ENCODE measurements at places on chromosomes 1 and 21.

- DNase-seq: no peak
Observed at GRCh38 chr1:215444715-215445414, 122.2 kb upstream of the KCTD3 start.

- DNase-seq: no peak
Observed at GRCh38 chr1:102466487-102466886, 469.8 kb upstream of the OLFM3 start.

GRCh38 chr1:201724766-201725118, 104.2 kb upstream of the IPO9 start:
- DNase-seq: peak; percentile 84

- DNase-seq: no peak
Observed at GRCh38 chr1:23427550-23427949, 3.0 kb upstream of the TCEA3 start.

GRCh38 chr1:31241321-31241720, 1.6 kb upstream of the NKAIN1 start:
- DNase-seq: no peak

GRCh38 chr21:24280596-24280995, 1326.7 kb downstream of the MRPL39 start:
- DNase-seq: no peak

DNA sequence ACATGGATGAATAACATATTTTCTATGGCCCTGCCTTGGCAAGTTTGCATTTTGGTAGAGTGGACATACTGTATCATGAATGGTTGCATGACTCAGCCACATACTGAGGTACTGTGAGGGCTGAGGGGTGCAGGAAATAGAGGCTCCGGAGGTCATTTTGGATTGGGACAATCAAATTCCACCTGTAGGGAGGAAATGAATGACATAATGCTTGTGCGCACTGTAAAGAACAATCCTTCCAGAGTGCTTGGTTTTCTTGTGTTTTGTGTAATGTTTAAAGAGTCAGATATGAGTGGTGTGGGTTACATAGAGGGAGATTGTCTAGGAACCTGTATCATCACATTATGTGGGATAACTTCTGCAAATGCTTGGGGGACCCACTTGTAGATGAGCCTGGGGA, 329.9 kb upstream of the PROX1 start:
- DNase-seq: no peak

DNA sequence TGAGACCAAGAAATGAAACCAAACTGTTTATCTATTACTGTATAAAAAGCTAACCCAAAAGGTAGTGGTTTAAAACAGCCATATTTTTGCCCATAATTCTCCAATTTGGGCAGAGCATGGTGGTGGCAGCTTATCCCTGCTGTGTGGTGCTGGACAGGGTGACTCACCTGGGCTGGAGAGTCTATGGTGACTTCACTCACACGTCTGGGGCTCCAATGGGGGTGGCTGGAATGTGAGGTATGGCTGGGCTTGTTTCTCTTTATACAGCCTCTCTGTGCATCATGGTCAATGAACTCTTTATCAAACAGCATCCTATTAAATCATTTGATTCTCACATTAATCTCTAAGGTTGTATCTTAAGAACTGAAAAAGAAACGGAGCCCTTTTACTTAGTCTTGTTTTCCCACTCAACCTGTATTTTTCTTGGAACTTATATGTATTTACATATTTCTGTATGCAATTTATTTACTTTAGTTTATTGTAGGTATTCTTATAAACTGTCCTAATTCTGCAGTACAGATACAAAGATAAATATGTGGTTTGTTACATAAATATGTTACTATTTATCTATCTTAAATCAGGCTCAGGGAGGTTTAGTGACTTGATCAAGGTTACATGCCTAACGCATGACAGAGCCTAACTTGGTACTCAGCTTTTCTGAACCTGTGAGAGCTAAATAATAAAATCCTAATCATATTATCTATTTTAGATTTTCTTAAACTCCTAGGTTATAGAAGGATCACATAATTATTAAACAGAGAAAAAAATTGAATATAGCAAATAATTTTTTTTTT, 37.5 kb upstream of the WLS start:
- DNase-seq: no peak

All from renal pelvis (tissue), 12 donors.